ENCODE measurements at places on chromosomes 6 and 20.

GRCh38 chr6:82704045-82704444 lies 340.4 kb downstream of the TPBG start:
- H3K27me3 ChIP-seq = no peaks in the 10 kb centered on the region
- H3K4me1 ChIP-seq = no peaks in the 10 kb centered on the region
- H3K4me3 ChIP-seq = no peak overlapping the region
- no peaks in the 10 kb centered on the region for H3K36me3 ChIP-seq
- no peak overlapping the region for H3K27ac ChIP-seq

GRCh38 chr20:11219192-11219591 lies 545.4 kb upstream of the JAG1 start:
- no peaks in the 10 kb centered on the region for H3K36me3 ChIP-seq
- no peaks in the 10 kb centered on the region for H3K27me3 ChIP-seq
- no peak overlapping the region for H3K27ac ChIP-seq
- H3K4me3 ChIP-seq = no peak overlapping the region
- DNase-seq = no peak

DNA sequence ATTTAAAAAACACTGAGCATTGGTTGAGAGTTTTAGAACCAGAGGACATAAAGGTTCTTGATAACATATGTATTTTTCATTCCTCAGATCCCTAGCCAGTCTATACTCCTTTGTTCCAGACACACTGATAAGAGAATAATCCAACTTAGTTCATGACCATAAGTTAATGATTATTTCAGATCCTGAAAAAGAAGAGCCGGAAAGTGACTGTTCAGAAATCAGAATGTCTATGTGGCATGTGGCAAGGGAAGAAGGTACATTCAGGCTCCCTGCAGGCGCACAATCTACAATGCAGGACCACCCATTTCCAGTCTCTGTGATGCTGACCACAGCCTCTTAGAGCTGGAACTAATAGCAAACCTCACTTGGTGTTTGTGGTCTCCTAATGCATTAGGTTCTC lies 666.7 kb upstream of the AGPAT4 start:
- no peak for DNase-seq
- no peaks in the 10 kb centered on the region for H3K27me3 ChIP-seq
- no peak overlapping the region for H3K4me3 ChIP-seq
- H3K27ac ChIP-seq = no peak overlapping the region
- H3K36me3 ChIP-seq = no peaks in the 10 kb centered on the region
- H3K4me1 ChIP-seq = no peaks in the 10 kb centered on the region

- H3K27ac ChIP-seq = no peak overlapping the region
- H3K36me3 ChIP-seq = no peaks in the 10 kb centered on the region
- H3K4me1 ChIP-seq = peaks cover 17% of the 10 kb centered on the region
- DNase-seq = peak; percentile 23
- H3K27me3 ChIP-seq = peaks cover 77% of the 10 kb centered on the region
Measured at GRCh38 chr20:32017711-32018251, 7.5 kb downstream of the CCM2L start.

- DNase-seq = no peak
- no peaks in the 10 kb centered on the region for H3K27me3 ChIP-seq
- H3K4me3 ChIP-seq = no peak overlapping the region
- peaks cover 3% of the 10 kb centered on the region for H3K36me3 ChIP-seq
Measured at GRCh38 chr6:165721356-165721755, 58.3 kb upstream of the PDE10A start.

GRCh38 chr20:49297605-49298530 lies 20.0 kb upstream of the ZNFX1 start:
- H3K27ac ChIP-seq = peak overlapping the region; percentile 90
- no peak for DNase-seq
- peaks cover 13% of the 10 kb centered on the region for H3K4me1 ChIP-seq
- no peaks in the 10 kb centered on the region for H3K36me3 ChIP-seq
- no peaks in the 10 kb centered on the region for H3K27me3 ChIP-seq

GRCh38 chr6:105210932-105211531 lies 31.2 kb upstream of the POPDC3 start:
- no peak for DNase-seq
- H3K27ac ChIP-seq = no peak overlapping the region
- peaks cover 24% of the 10 kb centered on the region for H3K27me3 ChIP-seq

DNA sequence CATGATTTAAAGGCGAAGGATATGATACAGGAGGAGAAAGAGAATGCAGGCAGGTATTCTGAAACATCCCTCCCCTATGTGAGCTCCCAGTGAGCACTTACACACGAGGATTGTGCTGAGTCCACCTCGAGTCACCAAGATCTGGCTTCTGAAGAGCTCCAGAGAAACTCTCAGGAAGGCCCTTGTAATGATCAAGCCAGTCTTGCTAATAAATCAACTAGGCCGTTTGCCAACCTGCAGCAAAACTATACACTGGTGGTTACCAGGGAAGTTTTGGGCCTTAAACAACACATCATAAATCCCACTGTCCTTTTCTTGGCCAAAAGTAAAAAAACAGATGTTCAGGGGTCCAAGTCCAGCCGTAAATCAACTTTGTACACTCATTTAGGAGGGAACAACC lies 79.2 kb downstream of the STXBP5 start:
- peaks cover 32% of the 10 kb centered on the region for H3K4me1 ChIP-seq
- peaks cover 3% of the 10 kb centered on the region for H3K36me3 ChIP-seq
- H3K27me3 ChIP-seq = no peaks in the 10 kb centered on the region

- peak; percentile 37 for DNase-seq
- peaks cover 73% of the 10 kb centered on the region for H3K27me3 ChIP-seq
- H3K4me1 ChIP-seq = peaks cover 1% of the 10 kb centered on the region
- H3K27ac ChIP-seq = no peak overlapping the region
Measured at GRCh38 chr6:27078734-27079357, 168.7 kb upstream of the PRSS16 start.

GRCh38 chr6:57159127-57159526 lies 13.0 kb upstream of the BAG2 start:
- no peak overlapping the region for H3K4me3 ChIP-seq
- no peak overlapping the region for H3K27ac ChIP-seq
- no peak for DNase-seq
- no peaks in the 10 kb centered on the region for H3K27me3 ChIP-seq
- no peaks in the 10 kb centered on the region for H3K4me1 ChIP-seq
- H3K36me3 ChIP-seq = peaks cover 20% of the 10 kb centered on the region

DNA sequence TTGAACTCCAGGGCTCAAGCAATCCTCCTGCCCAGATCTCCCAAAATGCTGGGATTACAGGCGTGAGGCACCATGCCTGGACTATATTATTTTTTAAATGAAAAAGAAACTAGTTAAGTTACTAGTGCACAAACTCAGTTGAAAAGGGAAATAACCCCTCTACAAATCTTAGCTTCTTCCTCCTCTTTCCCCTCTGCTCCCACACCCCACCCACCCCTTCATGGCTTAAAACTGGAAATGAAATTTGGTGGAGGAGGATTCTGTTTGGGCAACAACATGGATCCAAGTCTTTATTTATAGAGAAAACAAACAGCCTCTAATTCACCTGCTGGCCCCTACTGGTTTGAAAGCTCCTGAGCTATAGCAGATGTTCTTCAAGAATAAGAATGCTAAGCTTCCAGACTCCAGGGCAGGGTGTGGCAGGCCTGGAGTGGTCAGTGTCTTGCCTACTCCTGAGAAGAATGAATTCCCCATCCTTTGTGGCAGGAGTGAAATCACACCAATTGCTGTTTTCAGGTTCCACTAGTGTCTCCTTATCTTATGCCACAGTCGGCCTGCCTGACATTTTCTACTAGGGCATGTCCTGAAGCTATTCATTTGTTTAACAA lies 73.5 kb downstream of the ZFP64 start:
- no peak overlapping the region for H3K4me3 ChIP-seq
- peak overlapping the region; percentile 44 for H3K27ac ChIP-seq
- no peaks in the 10 kb centered on the region for H3K4me1 ChIP-seq
- H3K27me3 ChIP-seq = no peaks in the 10 kb centered on the region
- peaks cover 6% of the 10 kb centered on the region for H3K36me3 ChIP-seq

GRCh38 chr6:168132531-168133167 lies 53.6 kb upstream of the FRMD1 start:
- no peaks in the 10 kb centered on the region for H3K36me3 ChIP-seq
- H3K27ac ChIP-seq = no peak overlapping the region
- H3K4me3 ChIP-seq = no peak overlapping the region
- H3K4me1 ChIP-seq = no peaks in the 10 kb centered on the region
- DNase-seq = no peak

DNA sequence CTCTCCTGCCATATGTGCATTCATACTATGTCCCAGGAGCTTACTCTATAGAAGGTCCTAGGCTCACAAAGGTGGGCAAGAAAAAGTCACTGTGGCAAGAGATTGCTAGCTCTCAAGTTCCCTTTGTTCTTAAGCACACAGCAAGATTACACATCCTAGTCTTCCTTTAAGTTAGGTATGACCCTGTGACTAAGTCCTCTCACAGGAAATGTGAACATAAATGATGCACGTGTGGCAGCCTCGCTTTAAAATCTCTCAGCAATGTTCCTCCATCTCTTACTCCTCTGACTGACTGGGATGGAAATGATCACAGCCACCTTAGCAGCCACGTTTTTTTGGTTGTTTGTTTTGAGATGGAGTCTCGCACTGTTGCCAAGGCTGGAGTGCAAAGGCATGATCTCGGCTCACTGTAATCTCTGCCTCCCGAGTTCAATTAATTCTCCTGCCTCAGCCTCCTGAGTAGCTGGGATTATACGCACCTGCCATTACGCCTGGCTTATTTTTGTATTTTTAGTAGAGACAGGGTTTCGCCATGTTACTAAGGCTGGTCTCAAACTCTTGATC lies 35.7 kb upstream of the HAO1 start:
- H3K27me3 ChIP-seq = no peaks in the 10 kb centered on the region
- peaks cover 17% of the 10 kb centered on the region for H3K36me3 ChIP-seq
- H3K27ac ChIP-seq = peak overlapping the region; percentile 63
- no peak for DNase-seq
- H3K4me1 ChIP-seq = peaks cover 4% of the 10 kb centered on the region

- DNase-seq = no peak
- peak overlapping the region; percentile 66 for H3K4me3 ChIP-seq
- H3K27ac ChIP-seq = peak overlapping the region; percentile 89
- H3K36me3 ChIP-seq = peaks cover 31% of the 10 kb centered on the region
Measured at GRCh38 chr6:111813677-111814310, 59.5 kb downstream of the FYN start.

DNA sequence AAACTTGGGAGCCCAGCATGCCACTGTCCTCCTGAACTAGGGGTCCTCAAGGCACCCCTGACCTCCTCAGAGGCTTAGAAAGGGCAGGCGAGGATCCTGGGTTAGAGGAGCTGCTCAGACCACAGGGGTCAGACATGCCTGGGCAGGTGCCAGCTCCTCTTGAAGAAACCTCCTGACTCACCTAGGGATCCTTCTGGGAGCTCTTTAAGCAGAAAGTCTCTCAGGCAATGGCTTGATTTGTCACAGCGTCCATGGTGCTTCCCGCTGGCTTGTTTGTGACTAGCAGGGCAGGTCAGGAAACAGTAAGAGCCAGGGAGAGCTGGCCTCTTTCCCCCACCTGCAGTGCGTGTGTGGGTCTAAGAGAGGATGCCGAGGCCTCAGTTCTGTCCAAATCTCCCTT lies 174.5 kb upstream of the SNX9 start:
- DNase-seq = no peak
- H3K4me3 ChIP-seq = no peak overlapping the region
- no peaks in the 10 kb centered on the region for H3K36me3 ChIP-seq

DNA sequence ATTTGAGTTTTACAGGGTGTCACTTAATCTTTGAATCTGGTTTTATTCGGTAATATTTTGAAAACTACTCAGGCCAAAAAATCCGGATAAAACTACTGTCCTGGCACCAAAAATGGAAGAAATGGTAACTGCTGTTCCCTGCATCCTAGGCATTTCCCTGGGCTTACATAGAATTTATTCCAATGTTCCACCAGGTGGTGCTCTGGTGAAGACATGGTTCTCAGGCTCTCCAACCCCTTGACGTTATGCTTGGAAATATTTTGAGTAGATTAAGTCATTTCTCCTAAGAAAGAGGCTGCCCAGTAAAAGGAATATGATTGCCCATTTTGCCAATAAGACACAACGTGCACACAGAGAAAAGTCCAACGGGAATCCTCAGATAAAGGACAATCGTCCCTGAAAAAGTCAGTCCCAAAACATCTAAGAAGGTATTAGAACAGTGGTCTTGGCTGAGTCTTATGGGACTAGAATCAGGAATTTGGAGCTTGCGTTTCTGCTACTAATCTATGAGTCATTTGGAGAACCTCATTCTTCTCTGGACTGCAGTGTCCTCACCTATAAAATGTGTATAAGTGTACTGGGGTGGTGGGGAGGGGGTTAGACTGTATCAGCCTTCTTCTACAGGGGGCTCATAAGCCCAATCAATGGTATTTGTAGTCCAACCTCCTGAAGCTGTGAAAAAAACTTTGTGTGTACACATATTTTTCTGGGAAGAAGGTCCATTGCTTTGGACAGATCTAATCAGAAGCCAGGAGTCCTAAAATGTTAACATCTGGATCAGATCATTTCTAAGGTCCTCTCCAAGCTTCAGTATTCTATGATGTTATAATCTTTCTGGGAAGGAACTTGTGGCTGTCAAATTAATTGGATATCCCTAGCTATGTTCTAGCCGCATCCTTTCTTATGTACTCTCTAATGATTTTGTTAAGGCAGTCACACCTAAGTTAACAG lies 131.0 kb upstream of the BMP2 start:
- no peak overlapping the region for H3K27ac ChIP-seq
- H3K36me3 ChIP-seq = no peaks in the 10 kb centered on the region
- no peak overlapping the region for H3K4me3 ChIP-seq

DNA sequence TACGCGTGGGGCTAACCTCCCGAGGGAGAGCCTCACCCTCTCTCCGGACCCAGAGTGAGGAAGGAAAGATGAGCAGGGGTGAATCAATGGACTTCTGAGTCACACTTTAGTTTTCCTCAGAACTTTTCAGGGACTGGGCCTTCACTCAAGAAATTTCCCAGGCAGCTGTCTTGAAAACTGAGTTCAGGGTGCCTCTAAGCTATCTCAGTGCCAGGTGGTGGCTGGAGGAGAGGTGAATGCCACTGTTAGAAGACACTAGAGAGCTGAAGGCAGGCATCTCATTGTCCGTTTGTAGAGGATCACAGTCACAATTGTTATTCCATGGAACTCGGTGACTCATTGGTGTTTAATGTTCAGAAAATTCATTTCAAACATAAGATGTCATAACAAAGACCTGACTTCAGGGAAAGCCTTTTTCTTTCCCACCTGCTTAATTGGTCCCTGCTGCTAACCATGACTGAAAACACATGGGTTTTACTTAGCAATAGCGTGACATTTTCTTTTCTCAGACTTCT lies 5.3 kb upstream of the SERPINB6 start:
- peaks cover 6% of the 10 kb centered on the region for H3K36me3 ChIP-seq
- no peak for DNase-seq
- H3K4me3 ChIP-seq = peak overlapping the region; percentile 27
- H3K4me1 ChIP-seq = peaks cover 4% of the 10 kb centered on the region

DNA sequence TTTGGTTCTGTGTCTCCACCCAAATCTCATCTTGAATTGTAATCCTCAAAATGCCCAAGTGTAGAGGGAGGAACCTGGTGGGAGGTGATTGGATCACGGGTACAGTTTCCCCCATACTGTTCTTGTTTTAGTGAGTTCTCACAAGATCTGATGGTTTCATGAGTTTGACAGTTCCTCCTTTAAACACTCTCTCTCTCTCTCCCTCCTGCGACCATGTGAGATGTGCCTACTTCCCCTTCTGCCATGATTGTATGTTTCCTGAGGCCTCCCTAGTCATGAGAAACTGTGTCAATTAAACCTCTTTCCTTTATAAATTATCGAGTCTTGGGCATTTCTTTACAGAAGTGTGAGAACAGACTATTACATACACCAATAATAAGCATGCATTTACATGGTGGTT lies 12.1 kb upstream of the EYS start:
- H3K4me1 ChIP-seq = no peaks in the 10 kb centered on the region
- H3K27me3 ChIP-seq = no peaks in the 10 kb centered on the region
- DNase-seq = no peak
- no peak overlapping the region for H3K27ac ChIP-seq
- no peaks in the 10 kb centered on the region for H3K36me3 ChIP-seq
- H3K4me3 ChIP-seq = no peak overlapping the region

All from effector memory CD8-positive, alpha-beta T cell (primary cell).